ENCODE measurements at places on chromosomes 1 and 21.

DNA sequence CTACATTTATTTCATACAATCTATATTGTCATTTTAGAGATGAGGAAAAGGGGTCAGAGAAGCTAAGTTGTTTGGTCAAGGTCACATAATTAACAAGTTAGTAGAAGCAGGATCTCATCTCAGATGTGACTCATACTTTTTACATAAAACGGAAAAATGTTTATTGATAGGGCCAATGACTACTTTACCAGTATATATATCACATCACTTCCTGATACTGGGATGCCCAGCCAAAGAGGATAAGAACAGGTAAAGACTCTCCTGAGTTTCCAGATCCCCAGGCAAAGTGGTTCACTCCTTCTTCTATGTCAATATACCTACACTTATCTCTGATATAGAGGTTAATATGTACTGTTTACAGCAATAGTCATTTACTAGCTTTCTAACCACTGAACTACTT, 21.0 kb downstream of the YIPF1 start:
- DNase-seq, result no peak

DNA sequence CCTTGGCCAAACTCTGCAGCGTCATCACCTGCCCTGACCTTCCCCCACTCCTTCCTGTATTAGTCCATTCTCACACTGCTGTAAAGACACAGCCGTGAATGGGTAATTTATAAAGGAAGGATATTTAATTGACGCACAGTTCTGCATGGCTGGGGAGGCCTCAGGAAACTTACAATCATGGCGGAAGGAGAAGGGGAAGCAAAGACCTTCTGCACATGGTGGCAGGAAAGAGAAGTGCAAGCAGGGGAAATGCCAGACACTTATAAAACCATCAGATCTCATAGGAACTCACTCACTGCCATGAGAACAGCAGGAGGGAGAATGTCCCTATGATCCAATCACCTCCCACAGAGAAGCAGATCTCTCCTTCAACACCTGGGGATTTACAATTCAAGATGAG, 408.5 kb downstream of the PTPRU start:
- DNase-seq, result no peak

GRCh38 chr1:41371630-41372599, 10.7 kb downstream of the FOXO6 start:
- no peak for DNase-seq

- DNase-seq, result no peak
Measured at GRCh38 chr1:84540759-84541158, 33.5 kb downstream of the CTBS start.

- no peak for DNase-seq
Measured at GRCh38 chr1:102578804-102579203, 529.5 kb downstream of the COL11A1 start.

DNA sequence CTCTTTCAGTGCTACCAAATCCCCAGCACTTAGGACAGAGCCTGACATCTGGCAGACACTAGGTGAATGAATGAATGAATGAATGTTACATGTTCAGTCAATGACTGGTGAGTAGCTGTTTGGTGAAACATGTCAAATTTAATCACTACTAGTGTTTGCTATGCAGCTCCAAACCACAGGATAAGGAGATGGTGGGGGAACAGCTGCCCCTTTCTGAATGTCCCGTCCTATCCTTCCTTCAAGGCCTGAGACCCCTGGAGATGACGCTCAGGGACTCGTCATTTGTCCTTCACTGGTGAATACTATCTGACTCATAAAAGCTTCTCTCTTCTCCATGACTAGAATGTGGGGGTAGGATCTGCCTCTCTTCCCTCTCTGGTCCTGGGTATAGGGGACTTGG, 175.4 kb downstream of the HIVEP3 start:
- DNase-seq, result peak; percentile 95

GRCh38 chr1:1067860-1068516, 6.1 kb downstream of the RNF223 start:
- no peak for DNase-seq

- DNase-seq, result no peak
Measured at GRCh38 chr21:16834791-16835190, 678.1 kb upstream of the CXADR start.

- DNase-seq, result no peak
Measured at GRCh38 chr1:81290326-81290725, 510.4 kb upstream of the ADGRL2 start.

DNA sequence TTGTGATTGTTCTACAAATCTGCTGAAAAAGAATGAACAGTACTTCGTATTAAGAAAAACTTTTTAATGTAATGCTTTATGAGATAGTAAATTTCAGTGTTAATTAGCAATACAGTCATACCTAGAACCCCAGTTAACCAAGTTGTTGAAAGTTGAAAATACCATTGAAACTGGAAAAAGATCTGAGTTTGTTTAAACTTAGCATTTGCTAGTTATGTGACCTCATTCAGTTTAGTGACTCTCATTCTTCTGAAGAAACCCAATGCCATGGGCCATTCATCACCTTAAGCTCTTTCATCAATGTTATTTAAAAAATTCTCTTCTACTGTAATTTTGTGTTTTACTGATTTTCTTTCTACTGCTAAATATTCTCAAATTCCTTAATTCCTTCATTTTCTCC, 20.2 kb downstream of the RCOR3 start:
- no peak for DNase-seq

DNA sequence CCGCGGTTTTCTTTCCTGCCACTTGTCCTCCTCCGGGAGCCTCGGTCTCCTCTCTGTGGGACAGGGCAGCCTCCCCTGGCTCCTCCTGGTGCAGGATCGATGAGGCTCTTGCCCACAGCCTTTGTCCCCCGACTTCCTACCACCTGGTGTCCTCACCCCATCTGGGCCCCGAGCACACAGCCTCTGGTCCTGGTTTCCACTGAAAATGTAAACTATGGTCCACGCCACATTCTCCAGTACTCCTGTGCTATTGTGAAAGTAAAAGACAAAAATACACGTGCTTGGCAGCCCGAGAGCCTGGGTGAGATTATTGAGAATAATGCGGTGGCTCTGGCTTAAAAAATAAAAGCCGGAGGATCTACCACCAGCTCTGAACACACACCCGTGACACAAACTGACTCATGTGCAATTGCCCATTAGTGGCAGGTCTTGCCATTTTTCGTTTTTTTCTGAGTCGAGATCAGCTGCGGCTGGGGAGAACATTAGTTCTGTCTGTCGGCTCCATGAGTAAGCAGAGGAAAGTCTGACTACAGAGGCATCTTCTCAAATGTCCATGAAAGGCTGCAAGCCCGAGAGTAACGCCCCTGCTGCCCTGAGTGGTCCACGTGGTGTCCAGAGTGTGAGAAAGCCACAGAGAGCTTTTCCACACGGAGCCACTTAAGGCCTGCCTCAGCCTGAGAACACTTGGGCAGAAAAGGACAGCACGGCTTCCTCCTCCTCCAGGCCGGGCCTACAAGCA, 5.7 kb upstream of the COL6A2 start:
- DNase-seq, result peak; percentile 99

GRCh38 chr1:159067699-159068621, 8.6 kb downstream of the AIM2 start:
- no peak for DNase-seq

DNA sequence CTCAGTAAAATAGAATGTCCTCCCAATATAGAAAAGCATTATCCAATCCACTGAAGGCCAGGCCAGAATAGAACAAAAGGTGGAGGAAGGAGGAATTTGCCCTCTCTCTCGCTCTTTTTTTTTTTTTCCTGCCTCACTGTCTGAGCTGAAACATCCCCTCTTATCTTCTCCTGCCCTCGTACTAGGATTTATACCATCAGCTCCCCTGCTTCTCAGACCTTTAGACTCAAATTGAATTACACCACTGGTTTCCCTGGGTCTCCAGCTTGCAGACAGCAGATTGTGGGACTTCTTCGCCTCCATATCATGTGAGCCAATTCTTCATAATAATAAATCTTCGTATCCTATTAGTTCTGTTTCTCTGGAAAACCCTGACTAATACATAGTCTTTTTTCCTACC, 4.9 kb upstream of the ZMYM6 start:
- DNase-seq, result no peak

- peak; percentile 60 for DNase-seq
Measured at GRCh38 chr1:211469938-211470529, 21.9 kb downstream of the RD3 start.

- DNase-seq, result no peak
Measured at GRCh38 chr1:34369701-34370455, 193.2 kb downstream of the C1orf94 start.

DNA sequence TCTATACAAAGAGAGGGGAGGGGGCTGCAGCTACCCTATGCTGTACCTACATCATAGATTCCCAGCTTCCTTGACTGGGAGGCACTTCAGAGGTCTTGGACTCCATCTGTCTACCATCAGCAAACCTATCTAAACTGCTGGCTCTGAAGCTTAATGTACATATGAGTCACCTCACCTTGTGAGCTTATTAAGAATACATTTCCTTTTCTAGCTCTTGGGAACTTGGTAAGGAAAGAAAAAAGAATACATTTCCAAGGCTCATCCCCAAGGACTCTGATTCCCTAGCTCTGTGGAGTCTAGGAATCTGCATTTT, 50.0 kb upstream of the PRELP start:
- DNase-seq, result no peak

DNA sequence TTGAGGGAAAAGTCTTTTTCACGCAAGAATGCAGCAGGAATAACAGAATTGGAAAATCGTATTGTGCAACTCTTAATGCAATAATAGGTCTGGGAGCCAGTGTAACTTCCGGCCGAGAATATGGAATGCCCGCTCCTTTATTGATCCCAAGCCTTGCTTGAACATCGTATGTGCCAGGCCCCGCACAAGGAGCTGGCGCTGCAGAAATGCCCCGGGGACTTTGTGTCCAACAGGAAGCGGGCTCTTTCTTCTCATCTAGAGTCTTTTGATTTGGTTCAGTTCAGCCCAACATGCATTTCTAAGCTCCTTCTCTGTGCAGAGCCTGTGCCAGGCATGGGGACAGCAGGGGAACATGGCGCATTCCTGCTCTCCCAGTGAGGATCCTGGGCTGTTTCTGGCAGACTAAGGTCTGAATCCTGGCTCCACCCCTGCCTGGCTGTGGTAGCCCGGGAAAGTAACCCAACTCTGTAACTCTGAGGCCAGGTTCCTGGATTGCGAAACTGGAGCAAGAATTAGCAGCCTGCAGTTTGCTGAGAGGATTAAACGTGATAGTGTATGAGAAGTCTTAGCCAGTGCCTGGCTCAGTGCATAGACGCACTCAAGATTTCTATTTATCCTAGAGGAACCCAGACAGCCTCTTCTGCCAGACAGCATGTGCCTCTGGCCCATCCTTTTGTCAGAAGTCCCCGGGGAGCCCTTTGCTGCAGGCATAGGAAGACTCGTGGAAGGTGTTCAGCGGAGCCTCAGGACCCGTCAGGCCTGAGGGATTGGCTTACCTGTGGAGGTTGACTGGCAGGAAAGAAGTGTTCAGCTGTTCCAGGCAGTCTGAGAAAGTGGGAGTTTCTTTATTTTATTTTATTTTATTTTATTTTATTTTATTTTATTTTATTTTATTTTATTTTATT, 987 bp upstream of the CDCP2 start:
- peak; percentile 75 for DNase-seq

DNA sequence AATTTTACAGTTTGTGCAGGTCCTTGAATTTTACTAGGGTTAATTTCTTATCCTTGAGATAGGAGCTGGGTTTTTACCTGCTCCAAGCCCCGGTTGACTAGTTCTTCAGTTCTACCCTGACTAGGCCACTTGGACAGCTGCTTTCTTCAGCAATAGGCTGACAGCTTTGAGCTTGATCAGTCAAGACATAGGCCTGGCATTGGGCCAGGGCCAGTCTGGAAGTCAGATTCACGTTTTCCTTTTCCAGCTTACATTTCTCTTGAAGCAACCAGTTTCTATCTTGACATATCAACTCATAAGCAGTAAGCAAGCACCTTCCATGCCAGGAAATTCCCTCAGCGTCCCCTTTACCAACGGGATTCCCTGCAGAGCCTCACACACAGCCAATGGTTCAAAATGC, 63.7 kb upstream of the AJAP1 start:
- no peak for DNase-seq

GRCh38 chr1:30747033-30748008, 10.3 kb downstream of the LAPTM5 start:
- DNase-seq, result no peak

DNA sequence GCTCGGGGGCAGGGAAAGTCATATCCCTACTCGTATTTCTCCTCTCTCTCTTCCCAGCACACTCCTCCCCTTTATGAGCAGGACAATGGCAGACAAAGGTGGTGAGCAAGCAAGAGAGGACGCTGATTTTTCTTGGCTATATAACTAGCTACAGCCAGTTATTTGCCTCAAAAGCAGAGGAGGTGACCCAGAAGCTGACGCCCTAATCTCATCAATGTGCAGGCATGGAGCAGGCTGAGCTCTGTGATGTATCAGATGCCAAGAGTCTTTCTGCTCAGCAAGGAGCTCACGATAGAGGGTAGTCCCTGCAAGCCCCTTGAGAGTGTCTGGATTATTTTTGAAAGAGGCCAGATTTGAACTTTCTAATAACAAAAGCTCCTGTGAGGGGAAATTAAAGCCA, 75.5 kb downstream of the ASTN1 start:
- no peak for DNase-seq

DNA sequence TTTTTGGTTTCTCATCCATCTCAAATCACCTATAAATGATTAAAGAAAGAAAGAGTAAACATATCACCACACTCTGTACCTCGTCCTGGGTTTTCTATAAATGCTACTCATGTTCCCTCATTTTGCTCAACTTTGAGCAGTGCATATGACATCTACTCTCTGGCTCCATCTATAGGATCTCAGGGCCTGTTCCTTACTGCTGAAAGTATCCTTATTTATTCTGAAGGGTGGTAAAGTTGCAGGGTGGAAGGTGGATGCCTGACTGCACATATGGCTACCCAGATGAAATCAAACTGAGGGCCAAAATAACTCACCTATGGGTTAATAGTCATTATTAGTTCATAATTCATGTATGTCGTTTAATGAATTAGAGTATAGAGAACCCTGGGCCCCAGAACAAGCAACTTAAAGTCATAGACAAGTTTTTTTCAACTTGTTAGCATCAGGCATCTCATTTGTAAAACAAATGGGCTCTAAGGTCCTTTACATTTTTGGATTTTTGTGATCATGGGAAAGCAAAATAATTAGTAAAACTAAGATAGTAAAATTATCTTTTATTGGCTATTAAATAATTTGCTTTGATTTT, 46.5 kb downstream of the NCF2 start:
- DNase-seq, result peak; percentile 60

- no peak for DNase-seq
Measured at GRCh38 chr1:53575141-53575954, 116.1 kb downstream of the DMRTB1 start.

- no peak for DNase-seq
Measured at GRCh38 chr1:47893412-47893811, 103.8 kb downstream of the TRABD2B start.

DNA sequence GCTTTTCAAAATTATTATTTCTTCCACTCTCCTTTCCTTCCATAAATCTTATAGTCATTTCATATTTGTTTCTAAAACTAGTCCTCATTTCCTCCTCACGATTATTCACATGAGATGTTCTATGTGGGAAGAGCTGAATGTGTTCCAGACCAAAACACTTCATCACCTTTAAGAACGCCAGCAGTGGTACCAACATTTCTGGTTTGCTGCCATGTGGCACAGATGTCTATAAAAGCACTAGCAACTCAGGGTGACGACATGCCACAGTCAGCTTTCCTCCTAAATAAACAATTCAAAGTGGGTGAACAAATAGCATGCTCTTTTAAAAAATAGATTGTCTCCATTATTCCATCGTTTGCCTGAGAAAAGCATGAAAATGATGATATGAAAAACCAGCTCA, 1217.8 kb upstream of the ADGRL2 start:
- peak; percentile 4 for DNase-seq

All from fibroblast of skin of right biceps (primary cell).